ENCODE measurements at places on chromosomes 13 and 19.

DNA sequence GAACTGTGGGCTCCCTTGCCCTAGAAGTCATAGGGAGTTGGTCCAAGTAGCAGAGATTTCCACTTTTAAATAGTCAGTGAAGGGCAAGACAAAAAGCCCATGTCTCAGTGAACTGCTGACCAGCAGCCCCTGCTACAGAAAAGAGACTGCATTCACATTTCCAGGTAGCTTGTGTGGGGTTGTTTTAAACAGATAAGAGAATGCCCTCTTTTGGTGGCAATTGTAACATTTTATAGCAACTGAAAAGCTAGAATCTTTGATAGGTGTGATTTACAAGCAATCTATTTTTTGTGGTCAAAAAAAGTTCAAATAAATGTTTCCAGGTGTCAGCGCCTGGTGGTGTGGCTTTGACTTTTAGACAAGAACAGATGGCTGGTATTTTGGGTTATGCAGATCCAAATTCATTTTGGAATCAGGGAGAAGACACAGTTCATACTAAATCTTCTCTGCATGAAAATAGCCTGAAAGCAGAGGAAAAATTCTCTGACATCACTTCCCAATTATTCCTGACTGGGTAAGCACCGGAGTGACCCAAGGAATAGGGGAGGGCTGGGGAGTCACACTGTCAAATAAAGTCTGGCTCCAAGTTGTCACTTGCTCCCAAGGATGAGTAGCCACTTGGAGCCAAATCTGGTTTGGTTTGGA, 26.2 kb upstream of the GPR12 start:
- no peak for DNase-seq

GRCh38 chr13:112056284-112056727, 10.6 kb upstream of the SOX1 start:
- DNase-seq, result no peak

- no peak for DNase-seq
Observed at GRCh38 chr19:51485960-51486660, 7.8 kb downstream of the CEACAM18 start.

DNA sequence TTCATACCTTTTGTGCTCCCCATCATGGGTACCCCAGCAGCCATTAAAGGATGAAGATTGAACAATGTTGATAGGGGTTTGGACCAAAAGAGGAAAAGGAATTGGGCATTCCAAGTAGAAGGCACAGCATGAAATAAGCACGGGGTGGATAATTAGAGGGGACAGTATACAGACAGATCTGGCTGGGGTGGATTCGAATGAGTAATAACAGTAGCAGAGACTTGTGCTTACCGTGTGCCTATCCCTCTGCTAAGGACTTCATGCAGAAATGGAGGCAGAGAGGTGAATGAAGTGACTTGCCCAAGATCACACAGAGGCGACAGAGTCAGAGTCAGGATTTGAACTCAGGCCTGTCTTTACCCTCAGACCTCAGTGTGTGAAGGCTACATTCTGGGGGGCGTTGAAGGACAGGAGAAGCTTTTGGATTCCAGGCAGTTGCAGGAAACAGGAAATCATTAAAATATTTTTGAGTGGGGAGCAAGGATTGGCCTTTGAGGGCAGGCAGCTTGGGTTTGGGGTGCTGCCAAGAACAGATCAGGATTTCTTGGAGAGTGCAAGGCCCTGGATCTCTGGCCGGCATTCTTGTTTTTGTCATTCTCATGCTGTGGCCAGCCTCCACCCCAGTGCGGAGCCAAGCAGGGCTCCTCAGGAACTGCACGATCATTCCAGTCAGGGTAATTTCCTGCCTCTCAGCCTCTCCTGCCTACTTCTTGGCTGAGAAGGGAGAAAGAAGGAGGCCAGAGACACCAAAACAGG, 18.7 kb downstream of the PAF1 start:
- DNase-seq, result peak; percentile 68

GRCh38 chr19:8396563-8397203, 6.5 kb downstream of the RAB11B start:
- DNase-seq, result no peak

- DNase-seq, result no peak
Observed at GRCh38 chr13:26498656-26499601, 58.6 kb upstream of the WASF3 start.

- DNase-seq, result no peak
Observed at GRCh38 chr13:94494026-94494425, 14.5 kb upstream of the DCT start.

DNA sequence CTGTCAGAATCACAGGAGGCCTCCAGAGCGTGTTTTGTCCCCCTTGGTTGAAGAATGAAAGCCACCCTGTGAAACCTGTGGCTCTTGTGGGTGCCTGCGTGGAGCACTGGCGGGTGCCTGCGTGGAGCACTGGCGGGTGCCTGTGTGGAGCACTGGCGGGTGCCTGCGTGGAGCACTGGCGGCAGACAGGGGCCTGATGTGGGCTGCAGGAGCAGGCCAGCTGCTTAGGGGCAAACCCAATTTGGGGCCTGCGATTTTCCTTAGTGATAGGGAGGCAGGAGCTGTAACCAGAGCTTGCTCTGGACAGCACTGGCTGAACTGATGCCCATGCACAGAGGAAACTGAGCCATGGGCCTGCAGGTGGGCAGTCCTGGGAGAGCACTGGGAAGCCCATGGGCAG, 24.3 kb downstream of the ARHGEF7 start:
- no peak for DNase-seq

DNA sequence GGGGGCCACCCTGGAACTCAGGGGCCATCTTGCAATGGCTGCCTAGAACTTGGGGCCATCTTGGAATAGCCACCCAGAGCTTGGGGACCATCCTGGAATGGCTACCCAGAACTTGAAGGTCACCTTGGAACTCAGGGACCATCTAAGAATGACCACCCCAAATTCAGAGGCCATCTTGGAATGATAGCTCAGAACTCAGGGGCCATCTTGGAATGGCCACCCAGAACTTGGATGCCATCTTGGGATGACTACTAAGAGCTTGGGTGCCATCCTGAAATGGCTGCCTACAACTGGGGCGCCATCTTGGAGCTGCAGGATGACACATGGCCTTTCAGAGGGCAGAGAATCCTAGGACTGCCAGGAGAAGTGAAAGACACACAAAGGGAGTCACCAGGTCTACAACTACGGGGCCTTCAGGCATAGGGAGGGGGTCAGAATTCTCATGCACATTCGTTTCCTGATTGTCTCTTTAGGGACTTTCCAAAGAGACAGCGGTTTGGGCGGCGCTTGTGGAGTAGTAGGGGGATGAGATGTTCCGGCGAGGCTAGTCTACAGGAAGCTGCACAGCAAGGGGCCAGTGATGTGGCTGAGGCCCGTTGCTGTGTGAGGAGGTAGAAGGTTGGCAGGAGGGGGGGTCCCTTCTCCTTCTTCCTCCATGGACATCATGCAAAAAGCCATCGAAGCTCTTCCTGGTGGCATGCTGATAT, 125.0 kb downstream of the IER2 start:
- DNase-seq, result no peak

GRCh38 chr13:40345654-40346372, 320.6 kb downstream of the FOXO1 start:
- DNase-seq, result no peak

GRCh38 chr19:44608391-44608821, 5.0 kb upstream of the IGSF23 start:
- DNase-seq, result peak; percentile 67

DNA sequence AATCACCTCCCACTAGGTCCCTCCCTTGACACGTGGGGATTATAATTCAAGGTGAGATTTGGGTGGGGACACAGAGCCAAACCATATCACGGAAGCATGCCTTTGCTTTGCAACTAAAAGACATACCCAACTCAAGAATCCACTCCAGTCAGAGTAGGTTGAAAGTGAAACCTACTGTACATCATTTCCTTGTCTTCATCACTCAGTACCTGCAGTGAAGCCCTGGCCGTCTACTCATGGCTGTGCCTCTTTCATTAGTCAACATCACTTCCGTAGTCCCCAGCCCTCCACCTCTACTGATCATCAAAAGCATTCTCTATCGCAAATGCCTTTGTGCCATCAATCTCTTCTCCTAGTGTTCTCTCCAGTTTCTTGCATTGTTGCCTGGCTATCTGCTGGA, 343.1 kb upstream of the ARGLU1 start:
- no peak for DNase-seq

DNA sequence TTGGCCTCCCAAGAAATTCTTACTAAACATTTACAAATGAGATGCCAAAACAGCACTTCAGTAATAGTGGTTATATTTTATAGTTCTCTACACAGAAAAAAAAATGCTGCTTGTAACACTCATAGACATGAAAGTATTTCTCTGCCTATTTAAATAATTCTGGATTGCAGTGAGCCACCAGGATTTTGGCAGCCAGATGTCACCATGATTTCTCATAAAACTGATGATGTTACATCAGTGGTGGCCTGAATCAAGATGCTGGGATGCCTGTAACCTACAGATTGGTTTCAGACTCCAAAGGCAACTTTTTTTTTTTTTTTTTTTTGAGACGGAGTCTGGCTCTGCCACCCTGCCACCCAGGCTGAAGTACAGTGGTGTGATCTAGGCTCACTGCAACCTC, 2.7 kb upstream of the CAPS start:
- DNase-seq, result no peak

GRCh38 chr19:49400029-49400428, 12.0 kb downstream of the KASH5 start:
- DNase-seq, result no peak

Data from HS-5 (cell line).